ENCODE measurements at places on chromosomes 6 and 20.

DNA sequence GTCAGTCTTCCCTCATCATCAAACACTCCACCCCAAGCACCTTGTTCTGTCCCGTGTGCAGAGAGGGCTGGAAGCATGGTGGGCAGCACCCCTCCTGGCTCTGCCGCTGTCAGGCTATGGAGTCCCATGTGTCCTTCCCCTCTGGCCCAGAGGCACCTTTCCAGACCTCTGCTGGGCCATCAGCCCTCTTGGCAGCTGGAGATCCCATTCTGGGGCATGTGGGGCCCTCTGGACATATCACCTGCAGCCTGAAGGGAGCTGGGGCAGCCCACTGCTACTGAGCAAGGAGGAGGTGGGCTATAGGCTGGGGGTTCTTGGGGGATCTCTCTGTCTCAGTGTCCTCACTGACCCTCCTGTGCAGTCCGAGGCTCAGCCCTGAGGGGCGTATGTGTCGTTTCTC lies 42.2 kb downstream of the SUN5 start:
- DNase-seq: no peak

DNA sequence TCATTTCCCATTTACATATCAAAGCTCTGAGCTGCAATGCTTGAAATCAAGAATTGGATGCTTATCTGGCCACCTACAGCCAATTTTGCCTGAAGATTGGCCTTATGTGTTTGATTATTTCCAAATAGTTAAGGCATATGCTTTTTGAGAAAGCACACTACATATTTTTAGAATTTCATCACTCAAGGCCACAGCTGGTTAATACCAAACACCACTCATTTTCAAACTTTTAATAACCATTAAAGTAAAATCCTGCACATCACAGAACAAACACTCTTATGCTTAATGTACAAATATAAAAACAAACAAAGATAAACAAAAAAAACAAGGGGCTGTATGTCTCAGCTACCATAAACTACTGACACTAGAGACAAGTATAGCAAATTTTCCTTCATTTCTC lies 96.9 kb upstream of the HMGCLL1 start:
- DNase-seq: no peak

DNA sequence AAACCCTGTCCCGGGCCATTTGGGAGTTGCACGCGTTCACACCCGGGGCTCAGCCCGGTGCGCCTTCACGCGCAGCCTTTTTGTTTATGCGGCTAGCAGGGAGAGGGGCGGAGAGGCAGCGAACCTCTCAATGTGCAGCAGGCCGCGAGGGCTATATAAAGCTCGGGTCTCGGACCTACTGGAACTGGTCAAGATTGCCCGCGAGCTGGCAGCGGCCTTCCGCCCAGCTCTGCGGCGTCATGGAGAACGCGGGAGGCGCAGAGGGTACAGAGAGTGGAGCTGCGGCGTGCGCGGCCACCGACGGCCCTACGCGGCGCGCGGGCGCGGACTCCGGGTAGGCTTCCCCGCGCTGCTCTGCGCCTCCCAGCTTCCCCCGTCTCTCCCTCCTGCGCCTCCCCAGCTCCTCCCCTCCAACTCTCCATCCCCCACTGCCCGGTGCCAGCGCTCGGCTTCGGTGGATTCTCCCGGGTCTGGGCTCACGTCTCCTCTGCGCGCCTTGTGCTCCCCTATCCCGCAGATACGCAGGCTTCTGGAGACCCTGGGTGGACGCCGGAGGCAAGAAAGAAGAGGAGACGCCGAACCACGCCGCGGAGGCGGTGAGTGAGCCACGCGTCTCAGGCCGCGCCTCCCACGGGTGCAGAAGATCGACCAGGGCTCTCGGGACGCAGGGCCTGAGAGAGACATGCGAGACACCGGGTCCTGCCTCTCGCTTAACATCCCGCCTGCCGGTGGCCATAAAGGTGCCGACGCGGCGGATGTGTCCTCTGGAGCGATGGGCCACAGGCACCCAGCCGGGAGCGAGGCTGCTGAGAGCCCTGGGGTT lies at the start of gene RIPPLY2:
Gene RIPPLY2 (plus strand): TSS at position 183 of the 823 bp plus-strand sequence. CDS start 57 bp downstream, at position 240.
- peak; percentile 17 for DNase-seq

DNA sequence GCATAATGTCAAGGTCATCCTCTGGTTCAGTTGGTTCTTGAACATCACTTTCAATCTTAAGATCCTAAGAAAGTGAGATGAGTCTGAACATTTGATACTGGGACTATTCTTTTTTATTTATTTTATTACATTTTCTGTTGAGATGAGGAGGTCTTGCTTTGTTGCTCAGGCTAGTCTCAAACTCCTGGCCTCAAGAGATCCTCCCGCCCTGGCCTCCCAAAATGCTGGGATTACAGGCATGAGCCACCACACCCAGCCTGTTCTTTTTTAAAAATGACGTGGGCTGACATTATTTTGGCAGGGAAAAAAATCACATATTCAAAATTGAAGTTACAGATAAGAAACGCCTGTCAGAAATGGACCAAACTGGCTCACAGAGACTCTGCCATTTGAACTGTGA lies 13.5 kb downstream of the EIF2S2 start:
- no peak for DNase-seq

DNA sequence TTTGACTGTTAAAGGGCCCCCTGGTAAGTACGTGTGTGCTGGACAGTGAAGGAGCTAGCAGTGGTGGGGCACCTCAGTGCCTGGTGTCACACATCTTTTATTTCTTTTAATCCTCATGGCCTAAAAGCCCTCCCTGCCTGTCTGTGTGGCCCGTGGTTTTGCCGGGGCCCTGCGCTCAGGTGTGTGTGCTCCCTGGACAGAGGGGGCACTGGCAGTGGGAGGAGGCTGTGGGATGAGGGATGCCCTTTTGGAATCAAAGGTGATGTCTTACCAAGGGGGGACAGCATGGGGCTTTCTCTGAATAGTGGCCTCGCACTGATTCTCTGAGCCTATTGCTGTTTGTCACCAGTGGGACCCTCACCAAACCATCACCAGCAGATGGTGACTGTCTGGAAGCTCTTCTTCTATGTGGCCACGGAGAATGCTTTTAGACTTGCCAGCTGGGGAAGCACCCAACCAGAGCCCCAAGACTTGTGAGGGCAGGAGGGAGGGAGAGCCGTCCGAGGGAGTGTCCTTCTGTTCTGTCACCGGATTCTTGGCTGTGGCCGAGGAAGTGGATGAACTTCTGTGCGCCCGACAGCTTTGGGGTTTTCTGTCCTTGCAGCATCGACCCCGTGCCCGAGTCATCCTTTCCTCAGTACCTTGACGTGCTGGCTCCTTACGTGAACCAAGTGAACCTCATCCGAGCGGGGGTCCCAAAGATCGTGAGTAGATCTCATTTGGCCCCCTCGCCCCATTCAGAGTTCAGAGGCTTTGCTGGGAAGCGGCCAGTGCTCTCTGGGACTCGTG lies 18.1 kb downstream of the PNLDC1 start:
- no peak for DNase-seq

DNA sequence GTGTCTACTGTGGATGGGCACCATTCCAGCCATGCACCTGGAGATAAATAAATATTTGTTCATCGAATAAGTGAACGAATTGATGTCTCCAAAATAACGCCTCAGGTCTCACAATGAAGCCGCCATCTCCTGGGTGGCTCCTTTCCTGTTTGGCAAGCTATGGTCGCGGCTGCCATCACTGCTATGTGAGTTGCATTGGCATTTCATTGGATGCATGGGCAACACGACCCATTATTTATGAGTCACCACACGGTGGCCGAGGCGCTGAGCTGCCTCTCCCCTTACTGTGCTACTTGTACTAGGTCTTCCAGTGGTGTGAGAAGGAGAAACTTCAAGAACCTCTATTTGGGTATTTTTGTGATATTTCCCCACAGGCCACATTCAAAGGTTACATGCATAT lies 21.3 kb upstream of the PDE10A start:
- no peak for DNase-seq

GRCh38 chr6:18431581-18431980 lies 44.4 kb downstream of the RNF144B start:
- peak; percentile 10 for DNase-seq

- peak; percentile 33 for DNase-seq
These were observed 119.4 kb upstream of the ASF1A start for GRCh38 chr6:118774581-118774980.

DNA sequence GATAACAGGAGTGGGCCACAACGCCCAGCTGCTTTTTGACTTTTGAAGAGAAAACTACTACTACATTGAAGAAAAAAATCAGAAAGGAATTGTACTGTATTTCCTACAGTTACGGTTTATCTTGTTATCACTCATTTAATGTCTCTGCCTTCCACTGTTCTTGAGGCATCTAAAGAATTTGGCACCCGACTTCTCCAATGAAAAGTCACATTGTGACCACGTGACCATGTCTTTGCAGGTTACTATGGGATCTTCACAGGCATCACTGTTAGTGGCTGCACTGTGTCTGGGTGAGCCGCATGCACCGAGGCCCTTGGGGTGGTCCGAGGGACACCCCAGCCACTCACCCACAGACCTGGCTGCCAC lies 26.8 kb downstream of the RRBP1 start:
- DNase-seq: peak; percentile 54

DNA sequence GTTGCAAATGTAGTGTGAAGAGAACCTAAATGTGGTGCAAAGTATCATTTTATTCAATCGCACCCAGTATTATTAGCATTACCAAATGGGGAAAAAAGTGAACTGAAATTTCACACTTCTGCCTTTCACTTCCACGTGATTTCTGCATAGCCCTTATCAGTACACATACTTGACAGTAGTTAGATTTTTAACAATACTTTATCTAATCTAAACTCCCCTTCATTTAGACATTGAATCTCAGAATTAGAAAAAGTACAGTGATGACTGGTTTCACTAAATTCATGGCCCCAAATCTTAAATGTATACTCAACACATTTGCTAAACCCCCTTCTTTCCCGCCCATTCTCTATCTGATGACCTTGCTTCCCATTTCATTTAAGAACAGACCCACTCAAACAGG lies 14.3 kb downstream of the STX7 start:
- no peak for DNase-seq

GRCh38 chr20:45247865-45248264 lies 6.5 kb downstream of the SLPI start:
- no peak for DNase-seq

- no peak for DNase-seq
These were observed 299.6 kb downstream of the ADGRG6 start for GRCh38 chr6:142601427-142601826.

- DNase-seq: peak; percentile 5
These were observed 812.6 kb downstream of the TENT5A start for GRCh38 chr6:80939898-80940297.

DNA sequence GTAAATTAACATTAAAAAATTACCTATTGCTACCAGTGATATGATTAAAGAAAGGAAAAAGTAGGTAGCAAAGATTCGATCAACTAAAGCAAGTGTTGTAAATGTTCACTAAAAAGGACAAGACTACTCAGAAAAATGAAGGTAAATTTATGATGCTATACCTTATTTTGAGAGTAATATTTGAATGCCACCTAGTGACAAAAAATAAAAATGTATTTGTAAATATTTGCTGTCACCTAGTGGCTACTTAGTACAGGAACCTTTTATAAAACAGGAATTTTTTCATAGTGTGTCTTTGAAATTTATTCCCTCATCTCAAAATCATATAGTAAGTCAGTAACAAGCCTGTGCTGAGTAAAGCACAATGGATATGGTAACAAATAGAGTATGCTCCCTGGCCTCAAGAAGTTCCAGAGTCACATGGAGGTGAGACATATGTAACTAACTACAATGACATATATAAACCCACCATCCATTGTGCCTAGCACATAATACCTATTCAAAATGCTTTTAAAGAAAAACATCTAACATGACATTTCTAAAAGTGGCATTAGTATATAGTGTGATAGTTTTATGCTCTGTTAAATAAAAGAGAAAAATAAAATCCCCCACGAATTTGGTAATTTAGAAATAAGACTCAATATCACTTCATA lies 193.1 kb upstream of the SIM1 start:
- DNase-seq: peak; percentile 25

DNA sequence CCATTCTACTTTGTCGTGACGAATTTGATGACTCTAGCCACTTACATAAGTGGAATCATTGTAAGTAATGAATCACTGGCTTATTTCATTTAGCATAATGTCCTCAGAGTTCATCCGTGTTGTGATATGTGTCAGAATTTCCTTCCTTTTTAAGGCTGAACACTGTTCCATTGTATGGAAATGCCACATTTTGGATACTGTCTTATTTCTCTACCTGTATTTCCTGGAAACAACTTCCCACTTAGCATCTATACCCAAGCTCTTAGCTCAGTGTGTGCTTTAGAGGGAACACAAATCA lies 28.8 kb upstream of the GGTLC1 start:
- DNase-seq: no peak

- DNase-seq: peak; percentile 55
These were observed 494.3 kb downstream of the EPM2A start for GRCh38 chr6:145241039-145241438.

- DNase-seq: no peak
These were observed 152.3 kb upstream of the CDH4 start for GRCh38 chr20:61099806-61100205.

DNA sequence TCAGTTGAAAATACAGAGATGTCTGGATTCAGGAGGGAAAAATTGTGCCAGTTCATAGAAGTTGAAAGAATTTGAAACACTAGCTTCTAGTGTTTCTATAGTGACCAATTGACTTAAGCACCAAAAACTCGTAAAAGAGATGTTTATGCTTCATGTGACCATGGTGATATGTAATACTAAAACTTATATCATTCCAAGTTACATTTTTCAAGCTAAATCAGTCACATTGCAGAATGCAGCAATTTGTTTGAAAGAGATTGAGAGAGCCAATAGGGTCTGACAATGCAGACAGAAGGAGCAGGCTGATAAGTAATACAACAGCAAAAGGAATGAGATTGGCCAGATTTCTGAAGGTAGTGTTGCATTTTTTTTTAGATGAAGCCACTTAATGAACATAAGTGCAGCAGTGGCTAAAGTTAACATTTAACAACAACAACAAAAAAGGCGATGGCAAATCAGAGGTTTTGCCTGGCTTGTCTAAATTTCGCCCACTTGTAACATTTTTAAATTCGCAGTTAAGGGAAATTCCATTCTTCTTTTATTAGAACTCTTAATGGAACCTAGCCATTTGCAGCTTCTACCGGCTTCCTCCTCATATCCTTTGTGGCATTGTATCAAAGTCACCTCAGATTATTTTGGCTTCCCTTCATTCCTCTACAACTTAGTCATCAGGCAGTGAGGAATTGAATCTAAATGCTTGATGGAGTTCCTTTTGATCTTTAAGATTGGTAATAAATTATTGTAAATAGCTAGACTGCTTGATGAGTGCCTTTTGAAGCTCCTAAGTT lies 484.0 kb upstream of the SOX4 start:
- peak; percentile 77 for DNase-seq

DNA sequence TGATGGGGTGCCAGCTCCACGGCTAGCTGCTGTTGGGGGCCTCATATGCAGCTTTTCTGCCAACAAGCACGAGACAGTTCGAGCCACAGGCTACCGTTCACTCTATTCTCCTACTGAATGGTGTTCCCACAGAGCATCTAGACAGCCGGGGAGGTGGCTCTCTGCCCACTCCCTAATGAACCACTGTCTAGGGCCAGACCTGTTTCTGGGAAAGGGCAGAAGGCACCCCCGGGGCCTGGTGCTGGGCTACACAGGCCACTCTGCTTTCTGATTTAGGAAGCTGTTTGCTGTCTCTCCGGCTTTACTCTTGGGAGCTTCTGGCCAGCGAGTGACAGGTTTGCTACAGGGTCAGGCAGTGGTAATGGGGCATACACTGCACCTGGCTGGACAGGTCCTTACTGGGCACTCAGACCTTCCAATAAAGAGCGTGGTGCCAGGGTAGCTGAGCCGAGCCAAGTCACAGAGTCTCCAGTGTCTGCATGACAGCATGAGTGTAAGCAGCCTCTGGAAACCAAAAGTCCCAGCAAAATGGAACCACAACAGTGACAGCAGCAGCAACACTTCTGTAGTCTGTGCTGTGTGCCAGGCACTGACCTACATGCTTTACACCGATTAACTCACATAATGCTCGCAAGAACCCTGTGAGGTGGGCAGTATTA lies 8.4 kb downstream of the CCDC167 start:
- DNase-seq: no peak
